GM12865 (cell line): ENCODE measurements at places on chromosomes 12 and 14.
A peak's percentile ranks its signal among the peaks of the same experiment; 100 is the strongest.

GRCh38 chr12:121786440-121786825 lies 7.1 kb downstream of the RHOF start:
- no peak for DNase-seq

DNA sequence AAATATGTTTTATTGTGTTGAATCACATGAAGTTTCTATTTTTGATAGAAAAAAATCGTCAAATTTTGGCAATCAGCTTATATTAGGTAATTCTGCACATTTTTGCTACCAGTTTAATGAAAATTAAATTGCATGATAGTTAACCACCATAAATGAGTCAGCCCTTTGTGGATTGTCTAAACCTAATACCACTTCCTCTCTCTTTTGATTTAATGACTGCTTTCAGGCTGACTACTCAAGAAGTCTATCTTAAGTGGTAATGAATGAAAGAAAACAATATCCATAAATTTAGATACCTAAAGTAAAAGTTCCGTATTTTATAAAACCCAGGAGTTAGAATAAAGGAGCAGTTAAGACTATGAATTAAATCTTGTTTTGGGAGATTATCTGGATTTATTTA lies 450.5 kb downstream of the TMEM117 start:
- no peak for DNase-seq

- DNase-seq = no peak
These were observed 609.3 kb downstream of the DIO2 start for GRCh38 chr14:79602045-79602444.

DNA sequence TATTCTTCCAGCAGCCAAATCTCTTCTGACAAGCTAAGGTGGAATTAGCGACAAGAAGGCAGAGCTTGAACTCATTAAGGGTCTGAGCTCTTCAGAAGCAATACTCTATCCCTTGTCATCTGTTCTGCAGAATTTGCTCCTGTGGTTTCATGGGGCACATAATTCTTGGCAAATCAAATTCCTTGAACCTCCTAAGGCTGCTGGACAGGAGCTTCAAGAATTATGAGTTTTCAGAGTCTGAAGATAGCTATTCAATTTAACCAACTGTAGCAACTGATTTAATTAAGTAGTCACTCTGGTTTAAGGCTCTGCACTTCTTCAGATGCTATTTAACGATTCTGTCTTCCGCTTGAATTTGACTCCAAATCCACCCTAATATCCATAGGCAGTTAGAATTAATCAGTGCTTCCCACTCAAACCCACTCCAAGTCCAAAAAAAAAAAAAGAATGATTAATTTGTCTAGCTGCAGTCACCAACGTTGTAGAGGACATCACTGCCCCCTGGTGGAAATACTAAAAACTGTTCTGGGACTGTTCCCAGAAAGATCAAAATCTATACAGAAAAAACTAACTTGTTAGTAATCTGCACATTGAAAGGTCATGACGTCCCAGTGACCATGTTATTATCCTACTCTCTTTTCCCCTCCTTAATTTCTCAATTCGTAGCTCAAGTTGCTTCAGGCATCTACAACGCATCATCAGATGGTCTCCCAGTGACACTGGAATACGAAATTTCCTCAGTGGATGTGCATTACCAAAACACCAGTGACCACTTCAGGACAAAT lies 169.9 kb downstream of the KIF21A start:
- peak; percentile 45 for DNase-seq

GRCh38 chr14:99721792-99722516 lies 37.9 kb downstream of the CYP46A1 start:
- DNase-seq = no peak

DNA sequence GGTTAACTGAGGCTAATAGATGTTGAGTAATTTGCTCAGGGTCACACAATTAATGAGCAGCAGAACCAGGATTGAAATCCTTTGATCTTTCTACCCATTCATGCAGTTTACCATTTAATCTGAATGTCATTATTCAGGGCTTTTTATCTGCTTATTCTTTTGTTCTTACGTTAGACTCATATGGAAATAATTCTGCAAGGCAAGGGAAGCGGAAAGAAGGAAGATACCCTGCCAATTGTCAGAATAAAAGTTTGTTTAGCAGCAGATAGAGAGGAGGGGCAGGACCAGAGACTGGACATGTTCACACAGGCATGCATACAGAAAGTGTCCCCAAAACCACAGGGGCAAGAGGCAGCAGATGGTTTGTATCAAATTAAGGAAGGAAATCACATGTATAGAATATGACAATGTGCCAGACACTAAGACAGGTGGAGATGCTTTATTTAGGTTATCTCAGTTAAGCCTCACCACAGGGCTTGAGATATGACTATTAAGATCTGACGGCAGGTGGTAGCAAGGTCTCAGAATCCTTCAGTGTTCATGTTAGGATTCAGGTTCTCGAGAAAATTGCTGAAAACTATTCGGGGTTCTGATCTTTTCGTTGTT lies 29.8 kb downstream of the BRMS1L start:
- DNase-seq = peak; percentile 90

GRCh38 chr12:6952121-6952862 lies 1.1 kb downstream of the PTPN6 start:
- no peak for DNase-seq
